RPMI8226 (cell line): ENCODE measurements at places on chromosomes 6 and 20.

GRCh38 chr6:116268589-116269293, 11.0 kb downstream of the TSPYL1 start:
- peak; percentile 64 for DNase-seq

GRCh38 chr6:127606131-127606562, 29.2 kb downstream of the C6orf58 start:
- DNase-seq, result peak; percentile 18

GRCh38 chr20:63498960-63499337, at the start of gene EEF1A2:
Gene EEF1A2 (minus strand): TSS chr20:63499083. CDS start chr20:63497763, 1,320 bp downstream.
- peak; percentile 77 for DNase-seq

DNA sequence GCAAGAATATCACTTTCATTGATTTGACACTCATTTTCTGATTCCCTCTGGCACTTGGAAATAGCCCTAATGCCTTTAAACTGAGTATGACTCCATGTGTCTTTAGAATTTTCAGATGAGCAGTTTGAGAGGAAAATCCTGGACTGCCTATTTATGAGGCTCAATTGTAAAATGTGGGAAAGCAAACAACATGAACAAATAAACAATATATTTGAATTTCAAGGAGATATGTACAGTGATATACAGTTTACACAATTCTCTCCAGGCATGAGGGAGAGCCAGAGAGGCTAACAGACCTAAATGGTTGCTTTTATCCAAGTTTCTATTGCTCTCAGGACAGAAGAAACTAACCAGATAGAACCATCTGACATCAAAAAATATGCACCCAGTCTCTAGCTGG, 748.2 kb upstream of the NRSN1 start:
- no peak for DNase-seq

DNA sequence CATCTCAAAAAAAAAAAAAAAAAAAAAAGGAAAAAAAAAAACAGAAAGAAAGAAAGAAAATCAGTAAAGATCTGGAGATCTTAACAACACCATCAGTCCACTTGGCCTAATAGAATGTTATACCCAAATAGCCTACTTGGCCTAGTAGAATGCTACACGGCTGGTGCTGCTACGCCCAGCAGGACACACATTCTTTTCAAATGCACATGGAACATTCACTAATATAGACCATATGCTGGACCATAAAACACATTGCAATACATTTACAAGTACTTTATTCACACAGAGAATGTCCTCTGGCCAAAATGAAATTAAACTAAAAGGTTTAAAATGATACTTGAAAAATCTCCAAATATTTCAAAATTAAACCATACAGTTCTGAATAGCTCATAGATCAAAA, 80.0 kb upstream of the TNFAIP3 start:
- DNase-seq, result no peak

GRCh38 chr20:8421981-8422380, 289.9 kb downstream of the PLCB1 start:
- no peak for DNase-seq

DNA sequence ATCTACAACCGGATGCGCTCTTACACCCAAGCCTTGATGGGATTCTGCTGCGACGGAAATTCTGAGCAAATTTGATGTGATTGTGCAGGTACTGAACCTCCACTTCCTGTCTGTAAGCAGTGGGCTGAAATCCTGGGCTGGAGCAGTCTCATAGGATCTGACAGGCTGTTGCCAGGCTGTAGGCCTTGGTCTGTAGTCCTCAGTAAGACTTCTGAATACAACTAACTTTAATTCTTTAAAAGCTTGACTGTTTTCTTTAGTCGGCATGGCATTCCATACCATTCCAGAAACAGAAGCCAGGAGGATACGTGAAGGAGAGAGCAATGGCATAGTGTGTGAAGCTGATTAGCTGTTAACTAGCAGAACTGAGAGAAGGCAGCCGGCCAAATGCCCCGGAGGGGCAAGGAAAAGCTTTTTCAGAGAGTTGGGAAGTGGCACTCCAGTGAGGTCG, 68.3 kb downstream of the ADTRP start:
- DNase-seq, result no peak

DNA sequence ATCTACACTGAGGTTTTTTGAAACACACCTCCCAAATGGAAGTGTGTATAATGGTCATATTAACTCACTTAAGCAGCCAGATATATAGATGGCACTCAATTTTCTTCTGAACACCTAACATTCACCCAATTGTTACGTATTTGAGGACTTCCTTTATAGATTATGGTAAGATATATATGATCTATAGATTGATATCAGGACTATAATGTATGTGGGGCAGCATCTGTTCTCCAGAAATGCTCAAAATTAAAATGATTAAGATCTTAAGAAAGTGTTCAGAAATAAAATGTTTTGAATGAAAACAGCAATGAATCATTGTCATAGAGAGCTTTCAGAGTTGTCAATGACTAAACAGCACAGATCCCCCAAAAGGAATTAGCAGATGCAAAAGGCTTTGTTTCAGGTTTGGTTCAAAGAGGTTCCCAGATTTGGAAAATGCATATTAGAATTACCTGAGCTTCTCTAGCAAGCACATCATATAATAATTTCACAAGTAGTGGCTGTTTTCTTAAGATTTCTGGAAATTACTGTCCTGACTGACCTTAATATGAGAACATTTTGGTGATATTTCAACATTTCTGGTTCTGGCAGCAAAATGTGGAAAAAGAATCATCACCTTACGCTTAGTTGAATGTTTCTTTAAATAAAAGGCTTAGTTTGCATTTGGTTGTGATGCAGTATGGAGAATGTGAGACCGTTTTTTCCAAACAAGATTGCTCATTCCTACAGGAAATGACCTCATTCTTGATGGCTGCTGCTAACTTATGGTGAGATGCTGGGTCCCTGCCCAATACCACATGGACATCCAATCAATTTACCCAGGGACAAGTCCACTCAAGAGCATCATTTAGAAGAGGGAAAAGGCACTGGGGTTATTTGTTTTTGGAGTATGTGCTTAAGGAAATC, 31.5 kb downstream of the TRAF3IP2 start:
- DNase-seq, result no peak

DNA sequence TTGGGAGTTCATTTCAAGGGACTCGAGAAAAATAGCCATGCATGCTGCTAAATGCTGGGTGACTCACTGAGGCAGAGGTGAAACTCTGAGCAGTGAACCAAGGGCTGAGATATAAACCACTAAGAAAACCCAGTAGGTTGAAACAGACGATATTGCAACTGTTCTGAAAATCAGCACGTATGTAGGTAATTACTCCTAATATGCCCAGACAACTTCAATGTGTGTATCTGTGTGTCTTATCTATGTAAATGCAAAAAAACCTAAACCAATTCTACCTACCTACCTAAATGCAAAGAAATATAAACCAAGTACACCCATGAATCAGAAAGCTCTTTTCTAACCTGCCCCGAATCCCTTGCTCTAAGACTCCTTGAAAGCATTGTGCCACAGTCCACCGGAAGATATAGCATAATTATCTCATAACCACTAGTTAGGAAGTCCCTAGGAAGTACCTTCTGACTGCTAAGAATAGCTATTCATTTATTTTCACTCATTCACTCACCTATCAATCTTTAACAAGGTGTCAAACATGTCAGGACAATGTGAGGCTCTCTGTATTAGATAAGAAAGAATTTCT, 458.7 kb upstream of the RUNX2 start:
- no peak for DNase-seq

DNA sequence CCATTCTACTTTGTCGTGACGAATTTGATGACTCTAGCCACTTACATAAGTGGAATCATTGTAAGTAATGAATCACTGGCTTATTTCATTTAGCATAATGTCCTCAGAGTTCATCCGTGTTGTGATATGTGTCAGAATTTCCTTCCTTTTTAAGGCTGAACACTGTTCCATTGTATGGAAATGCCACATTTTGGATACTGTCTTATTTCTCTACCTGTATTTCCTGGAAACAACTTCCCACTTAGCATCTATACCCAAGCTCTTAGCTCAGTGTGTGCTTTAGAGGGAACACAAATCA, 28.8 kb upstream of the GGTLC1 start:
- DNase-seq, result no peak

GRCh38 chr6:3825331-3825831, 23.8 kb upstream of the FAM50B start:
- no peak for DNase-seq

- no peak for DNase-seq
Measured at GRCh38 chr6:88914180-88914579, 49.2 kb downstream of the RNGTT start.

- DNase-seq, result no peak
Measured at GRCh38 chr6:121040831-121041230, 293.4 kb downstream of the TBC1D32 start.

DNA sequence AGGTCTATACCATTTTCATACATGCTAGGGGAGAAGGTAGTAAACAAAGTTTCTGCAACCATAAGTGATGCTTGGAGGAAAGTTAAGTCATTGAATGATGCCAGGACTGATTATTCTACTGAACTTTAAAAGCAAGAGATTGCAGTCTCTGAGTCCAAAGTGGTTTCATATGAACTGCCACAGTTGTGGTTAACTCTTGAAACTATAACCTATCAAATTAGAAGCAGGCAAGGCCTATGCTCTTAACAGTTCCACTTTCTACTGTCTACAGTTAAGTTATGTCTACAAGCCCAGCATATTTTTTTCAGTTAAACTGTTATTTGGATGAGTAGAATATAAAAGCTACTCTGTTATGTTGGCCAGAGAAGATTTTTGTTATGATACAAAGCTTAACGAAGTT, 326.5 kb upstream of the RUNX2 start:
- peak; percentile 11 for DNase-seq

DNA sequence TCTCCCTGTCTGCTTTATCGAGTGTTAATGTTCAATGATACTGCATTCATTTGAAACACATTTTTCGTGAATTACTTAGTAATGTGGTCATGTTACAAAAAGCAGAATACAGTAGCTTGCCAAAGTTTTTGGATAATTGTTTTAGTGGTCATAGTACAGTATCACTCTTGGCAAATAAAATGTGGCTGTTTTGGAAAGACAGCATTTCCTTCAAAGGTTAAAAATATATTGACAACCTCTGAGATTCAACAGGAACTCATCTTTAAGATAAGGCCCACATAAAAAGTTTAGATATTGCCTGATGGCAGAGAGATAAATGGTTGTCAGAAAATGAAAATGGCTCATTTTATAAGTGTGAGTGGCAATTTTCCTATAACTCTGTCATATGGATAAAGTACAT, 297.7 kb upstream of the MAN1A1 start:
- no peak for DNase-seq

DNA sequence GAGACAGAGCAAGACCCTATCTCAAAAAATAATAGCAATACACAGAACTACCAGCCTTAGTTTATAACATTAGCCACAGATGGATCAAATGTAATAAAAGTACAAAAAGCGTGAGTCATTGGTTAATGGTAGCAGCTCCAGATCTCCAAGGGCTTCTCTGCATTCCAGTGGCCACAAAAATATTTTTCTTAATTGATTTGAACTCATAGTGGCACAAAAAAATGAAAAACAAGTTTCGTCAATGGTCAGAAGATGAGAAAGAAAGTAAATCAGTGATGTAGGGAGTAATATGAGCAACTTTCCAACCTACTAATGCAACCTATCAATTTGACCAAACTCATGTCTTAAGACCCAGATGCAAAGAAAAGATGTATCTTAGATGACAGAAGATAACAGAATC, 79.6 kb downstream of the CEP57L1 start:
- no peak for DNase-seq

GRCh38 chr6:37174515-37175331, 4.8 kb downstream of the PIM1 start:
- DNase-seq, result no peak

DNA sequence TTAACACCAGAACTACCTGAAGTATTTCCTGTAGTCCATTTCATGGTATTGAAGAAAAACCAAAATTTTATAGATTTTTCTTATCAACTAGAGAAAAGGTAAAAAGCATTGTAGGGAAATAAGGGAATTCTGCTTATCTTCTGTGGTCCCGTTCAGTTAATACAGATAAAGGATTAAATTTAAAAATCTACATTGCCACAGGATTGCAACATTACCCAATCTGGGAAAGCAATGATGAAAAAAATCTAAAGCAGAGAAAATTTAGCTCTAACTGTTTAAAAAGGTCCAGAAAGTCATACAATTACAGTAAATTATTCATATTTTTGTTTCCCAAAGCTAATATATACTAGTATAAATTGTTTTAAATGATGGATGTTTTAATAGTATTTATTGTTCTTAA, 18.0 kb downstream of the POLH start:
- DNase-seq, result no peak

DNA sequence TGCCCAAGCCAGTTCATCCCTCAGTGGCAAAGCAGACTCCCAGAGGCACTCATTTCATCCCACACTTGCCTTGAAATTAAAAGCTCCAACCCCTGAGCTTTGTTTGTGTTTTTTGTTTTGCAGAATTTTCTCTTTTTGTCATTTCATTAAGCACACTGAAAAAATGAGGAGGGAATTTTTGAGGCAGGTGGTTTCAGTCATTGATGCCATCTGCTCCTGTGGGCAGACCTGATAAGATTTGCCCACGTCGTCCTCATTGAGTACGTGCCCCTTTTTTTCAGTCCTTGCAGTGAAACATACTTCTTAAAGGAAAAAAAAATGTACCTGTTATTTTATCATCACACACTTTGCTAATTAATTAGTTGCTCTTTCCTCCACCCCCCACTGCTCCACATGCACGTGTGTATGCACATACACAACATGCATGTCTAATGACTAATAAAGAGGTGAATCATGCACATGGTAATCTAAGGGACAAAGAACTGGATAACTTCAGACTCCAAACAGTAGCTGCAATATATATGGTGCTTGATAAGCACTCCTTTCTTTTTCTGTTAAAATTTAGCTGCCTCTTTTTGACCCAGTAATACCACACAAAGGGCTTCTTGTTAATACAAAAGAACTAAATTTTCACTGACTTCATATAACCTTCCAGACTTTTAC, 102.1 kb upstream of the TMEM181 start:
- no peak for DNase-seq

DNA sequence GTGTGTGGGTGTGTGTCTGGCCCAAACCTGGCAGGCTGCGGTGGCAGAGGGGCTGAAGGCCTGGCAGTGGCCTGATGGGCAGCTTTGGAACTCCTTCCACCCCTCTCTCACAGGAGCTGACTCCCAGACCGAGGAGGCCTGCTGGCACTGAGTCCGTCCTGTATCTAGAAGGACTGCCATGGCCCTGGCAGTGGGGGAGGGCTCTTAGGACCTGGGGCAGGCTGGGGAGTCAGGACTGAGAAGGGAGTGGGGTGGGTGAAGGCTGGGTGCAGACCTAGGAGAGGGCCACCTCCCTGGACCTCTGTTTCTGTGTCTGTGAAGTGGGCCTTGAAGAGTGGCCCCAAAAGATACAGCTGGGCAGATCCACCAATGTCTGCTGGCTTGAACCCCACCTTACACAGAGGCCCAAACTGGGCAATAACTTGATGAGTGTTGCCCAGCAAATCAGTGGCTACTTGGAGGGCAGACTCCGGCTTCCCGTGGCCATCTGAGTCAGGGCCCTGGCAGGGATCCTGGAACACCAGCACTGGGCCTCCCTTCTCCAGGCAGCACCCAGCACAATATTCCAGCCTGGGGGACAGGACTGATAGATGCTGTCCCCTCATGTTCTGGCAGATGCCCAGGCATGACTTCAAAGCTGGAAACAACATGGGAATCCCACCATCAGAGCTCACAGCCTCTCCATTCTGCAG, 46.7 kb upstream of the BLCAP start:
- DNase-seq, result no peak
